Frontal cortex (tissue), 4 donors: ENCODE measurements at places on chromosomes 2 and 18. TPM values are rescaled to one million over a fixed set of nuclear protein-coding genes. Genes with fewer than 3 reads are reported as not detected.

GRCh38 chr2:121189011-121189410 is 96.0 kb downstream of the TFCP2L1 start:
- no peak for DNase-seq

- DNase-seq: no peak
Observed at GRCh38 chr18:76502551-76502950, 7.5 kb upstream of the ZNF516 start.

DNA sequence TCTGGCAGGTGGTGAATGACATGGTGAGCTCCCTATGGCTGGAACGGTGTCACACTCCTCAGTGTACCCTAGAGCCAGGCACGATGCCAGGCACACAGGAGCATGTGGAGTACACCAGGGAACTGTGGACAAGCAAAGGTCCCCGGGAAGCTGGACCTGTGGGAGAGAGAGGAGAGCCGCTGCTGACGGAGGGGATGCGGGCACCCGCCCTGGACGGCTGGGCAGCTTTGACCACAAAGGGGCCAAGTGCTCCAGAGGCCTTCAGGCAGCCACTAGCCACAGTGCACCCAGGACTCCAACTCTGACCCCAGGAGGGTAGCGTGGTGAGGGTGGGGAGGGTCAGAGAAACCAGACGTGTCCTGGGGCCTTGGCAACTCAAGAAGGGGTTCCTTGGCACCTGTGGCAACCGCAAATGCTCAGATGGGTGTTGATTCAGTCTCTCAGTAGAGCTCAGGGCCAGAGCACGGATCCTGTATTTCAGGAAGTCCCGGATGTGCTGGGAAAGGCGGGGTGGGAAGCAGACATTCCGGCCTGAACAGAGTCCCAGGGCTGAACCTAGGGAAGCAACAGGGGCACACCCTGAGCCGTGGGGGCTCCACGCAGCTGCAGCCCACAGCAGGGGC is 2.3 kb upstream of the MAB21L4 start:
- no peak for DNase-seq

GRCh38 chr2:30266705-30267104 is 35.4 kb downstream of the LBH start:
- no peak for DNase-seq

- no peak for DNase-seq
Observed at GRCh38 chr2:118169359-118170005, 81.2 kb downstream of the INSIG2 start.

- DNase-seq: no peak
Observed at GRCh38 chr2:171512683-171513195, 9.5 kb upstream of the CYBRD1 start.

- no peak for DNase-seq
Observed at GRCh38 chr2:88658326-88658725, 31.1 kb upstream of the EIF2AK3 start.

DNA sequence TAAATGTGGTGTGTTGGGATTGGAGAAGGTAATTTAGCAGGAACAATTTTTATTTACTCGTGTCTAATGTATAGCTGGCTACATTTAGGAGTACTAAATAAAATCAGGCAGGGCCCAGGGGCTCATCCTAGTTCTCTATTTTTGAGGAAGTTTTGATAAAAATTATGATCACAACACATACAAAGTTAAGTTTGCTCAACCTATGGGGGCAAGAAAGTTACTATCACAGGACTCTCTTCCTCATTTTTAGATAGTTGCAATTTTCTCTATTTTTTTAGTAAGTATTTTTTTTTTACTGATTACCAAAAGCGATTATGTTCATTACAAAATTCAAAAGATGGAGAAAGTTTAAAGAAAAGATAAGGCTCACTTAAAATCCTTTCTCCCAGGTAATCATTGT is 60.0 kb upstream of the RPE start:
- no peak for DNase-seq

DNA sequence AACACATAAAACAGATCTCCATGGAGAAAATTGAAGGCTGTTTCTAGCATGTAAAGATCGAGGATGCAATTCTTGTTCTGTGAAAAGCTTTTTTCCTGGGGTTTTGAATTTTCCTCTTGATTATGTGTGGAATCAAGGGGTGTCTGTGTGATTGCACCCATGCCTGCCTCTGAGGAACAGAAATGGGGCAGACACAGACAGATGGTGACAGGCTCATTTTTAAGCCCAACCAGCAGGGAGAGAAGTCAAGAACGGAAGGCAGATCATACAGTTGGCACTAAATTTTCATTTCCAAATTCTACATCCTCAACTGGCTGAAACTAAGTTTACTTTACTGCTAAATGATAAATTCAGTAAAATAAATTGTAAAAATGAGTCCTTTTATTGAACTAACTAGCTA is 1037.7 kb upstream of the KLHL29 start:
- DNase-seq: no peak

DNA sequence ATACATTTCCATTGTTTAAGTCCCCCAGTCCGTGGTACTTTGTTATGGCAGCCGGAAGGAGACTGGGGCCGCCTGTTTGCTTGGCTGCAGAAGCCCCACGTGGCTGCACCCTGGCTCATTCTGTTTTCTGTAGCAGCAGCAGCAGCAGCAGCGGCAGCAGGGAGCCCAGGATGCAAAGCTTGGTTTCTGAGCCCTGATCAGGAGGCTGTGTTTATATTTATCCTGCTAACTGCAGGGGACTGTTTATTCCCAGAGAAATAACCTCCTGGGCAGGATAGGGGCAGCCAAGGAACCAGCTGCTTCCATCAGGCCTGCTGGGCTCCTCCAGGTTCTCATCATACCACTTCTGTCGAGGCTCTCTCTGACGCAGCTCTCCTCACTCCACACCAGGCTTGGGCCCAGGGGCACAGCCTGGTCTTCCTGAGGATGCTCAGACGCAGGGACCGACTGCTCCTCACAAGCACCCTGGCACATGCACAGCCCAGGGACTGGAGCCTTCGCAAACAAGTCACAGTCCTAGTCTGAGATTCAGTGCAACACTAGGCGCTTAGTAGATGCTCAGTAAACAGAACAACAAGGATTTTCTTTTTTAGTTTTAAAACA is 139.0 kb downstream of the MSH2 start:
- DNase-seq: no peak

DNA sequence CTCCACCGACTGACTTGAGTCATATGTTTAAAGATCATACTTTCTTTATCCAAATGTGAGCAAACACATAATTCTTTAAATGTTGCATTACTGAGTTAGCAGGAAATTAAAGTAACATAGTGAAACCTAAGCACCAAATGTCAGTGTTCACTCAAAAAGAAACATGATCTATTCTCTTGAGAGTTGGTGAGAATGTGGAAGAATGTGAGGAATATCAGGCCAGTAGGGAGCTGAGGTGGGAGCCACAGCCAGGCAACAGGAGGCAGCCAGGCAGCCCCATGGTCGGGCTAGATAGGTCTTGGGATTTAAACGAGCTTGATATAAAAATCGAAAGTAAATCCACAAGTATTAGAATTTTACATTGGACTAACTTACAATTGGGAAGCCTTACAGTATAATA is 198.1 kb upstream of the SH3BP4 start:
- DNase-seq: no peak

GRCh38 chr18:22250591-22250996 is 81.2 kb downstream of the GATA6 start:
- DNase-seq: no peak

- no peak for DNase-seq
Observed at GRCh38 chr2:123695426-123695825, 329.7 kb upstream of the CNTNAP5 start.

GRCh38 chr2:119516121-119516520 is 8.2 kb downstream of the SCTR start:
- no peak for DNase-seq

DNA sequence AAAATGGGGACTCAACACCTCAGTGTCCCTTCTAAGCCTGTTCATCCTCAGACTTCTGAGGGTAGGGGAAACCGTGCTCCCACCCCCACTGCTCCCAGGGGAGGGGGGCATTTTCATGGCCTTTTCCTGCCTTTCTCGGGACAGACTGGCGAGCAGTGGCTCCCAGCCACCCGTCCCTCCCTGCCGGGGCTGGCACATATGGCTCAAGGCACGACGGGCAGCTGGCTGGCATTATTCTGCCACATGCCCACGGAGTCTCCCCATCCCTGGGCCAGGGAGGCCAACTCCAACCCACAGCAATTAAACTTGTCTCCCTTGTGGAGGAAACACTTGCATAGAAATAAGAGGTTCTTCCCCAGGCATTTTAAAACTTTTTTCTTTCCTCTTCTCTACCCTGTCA is 148.5 kb upstream of the CBLN2 start:
- DNase-seq: no peak

SLC35G4 gene
- total RNA-seq: not detected

COL4A3 gene
- under 0.01 TPM for total RNA-seq

MAL gene
- not detected for total RNA-seq

ARHGAP25 gene
- total RNA-seq: 1.2 TPM

CPO gene
- total RNA-seq: not detected

NEU2 gene
- not detected for total RNA-seq
